ENCODE measurements at places on chromosomes 4 and X.
A peak's percentile ranks its signal among the peaks of the same experiment; 100 is the strongest.

GRCh38 chr4:87100168-87100567 lies 120.2 kb downstream of the KLHL8 start:
- DNase-seq, result no peak

GRCh38 chr4:95093936-95094929 lies 336.5 kb downstream of the BMPR1B start:
- no peak for DNase-seq

DNA sequence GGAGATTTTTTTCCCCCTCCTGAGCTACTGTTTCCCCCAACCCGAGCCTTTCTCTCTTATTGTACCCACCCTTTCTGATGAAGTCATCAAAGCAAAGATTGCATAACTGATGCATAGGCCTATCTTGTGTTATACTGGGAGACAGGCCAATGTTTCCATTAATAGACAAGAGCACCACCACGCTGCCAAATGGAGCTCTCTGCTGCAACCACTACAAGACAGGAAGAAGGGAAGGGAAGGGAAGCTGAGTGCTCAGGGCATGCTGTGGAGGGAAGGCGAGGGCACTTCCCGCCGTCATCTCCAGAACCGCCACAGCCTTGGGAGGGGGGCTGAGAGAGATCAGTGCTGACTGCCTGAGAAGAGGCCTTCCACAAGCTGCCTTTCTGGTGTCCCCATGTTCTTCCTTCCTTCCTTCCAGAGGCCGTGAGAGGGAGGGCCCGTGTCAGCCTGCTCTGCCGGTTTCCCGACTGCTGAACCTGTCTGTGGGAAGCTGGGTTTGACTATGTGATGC lies 75.0 kb downstream of the MGST2 start:
- DNase-seq, result peak; percentile 52

DNA sequence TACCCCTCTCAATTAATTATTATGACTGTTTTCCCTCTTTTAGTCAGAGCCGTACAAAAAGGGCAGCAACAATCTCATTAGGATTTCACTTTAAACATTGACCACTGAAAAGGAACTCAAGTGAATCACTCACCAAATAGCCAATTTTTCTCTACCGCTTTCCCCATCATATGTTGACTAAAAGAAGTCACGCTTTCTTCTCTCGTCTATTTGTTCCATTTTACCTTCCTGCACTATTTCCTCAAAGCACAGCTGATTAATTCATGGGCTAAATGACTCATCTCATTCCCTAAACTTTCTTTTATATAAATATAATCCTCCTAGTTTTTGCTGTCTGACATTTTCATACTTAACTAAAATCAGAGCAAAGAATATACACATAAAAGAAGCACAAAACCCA lies 8.2 kb downstream of the MID1 start:
- DNase-seq, result no peak

DNA sequence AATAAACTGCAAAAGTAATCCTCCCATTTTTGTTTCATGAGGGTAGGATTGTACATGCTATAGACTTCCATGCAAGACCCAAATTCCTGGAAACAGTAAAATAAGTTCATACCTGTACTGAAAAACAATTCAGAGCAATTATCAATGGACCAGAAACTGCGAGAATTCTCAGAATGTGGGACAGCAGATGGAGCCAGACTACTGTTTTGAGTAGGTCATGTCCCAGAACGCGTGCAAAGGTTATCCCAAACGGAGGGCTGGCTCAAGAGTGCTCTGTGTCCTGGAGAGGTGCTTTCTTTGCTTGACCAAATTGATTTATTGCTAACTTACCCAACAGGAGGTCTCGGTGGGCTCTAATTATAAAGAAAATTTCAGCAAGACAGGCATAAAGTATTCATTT lies 1.7 kb upstream of the MAGEH1 start:
- DNase-seq, result no peak

- DNase-seq, result no peak
These were observed 14.7 kb upstream of the SPATA4 start for GRCh38 chr4:176210101-176210500.

- no peak for DNase-seq
These were observed 227.3 kb downstream of the KDR start for GRCh38 chr4:54898056-54898562.

GRCh38 chr4:76083386-76083988 lies 9.0 kb downstream of the ART3 start:
- DNase-seq, result no peak

- no peak for DNase-seq
These were observed 346.4 kb upstream of the PRKX start for GRCh38 chrX:4059893-4060292.

GRCh38 chr4:105120626-105121025 lies 26.1 kb upstream of the TET2 start:
- no peak for DNase-seq

GRCh38 chrX:54641530-54641929 lies 111.5 kb downstream of the GNL3L start:
- DNase-seq, result no peak

DNA sequence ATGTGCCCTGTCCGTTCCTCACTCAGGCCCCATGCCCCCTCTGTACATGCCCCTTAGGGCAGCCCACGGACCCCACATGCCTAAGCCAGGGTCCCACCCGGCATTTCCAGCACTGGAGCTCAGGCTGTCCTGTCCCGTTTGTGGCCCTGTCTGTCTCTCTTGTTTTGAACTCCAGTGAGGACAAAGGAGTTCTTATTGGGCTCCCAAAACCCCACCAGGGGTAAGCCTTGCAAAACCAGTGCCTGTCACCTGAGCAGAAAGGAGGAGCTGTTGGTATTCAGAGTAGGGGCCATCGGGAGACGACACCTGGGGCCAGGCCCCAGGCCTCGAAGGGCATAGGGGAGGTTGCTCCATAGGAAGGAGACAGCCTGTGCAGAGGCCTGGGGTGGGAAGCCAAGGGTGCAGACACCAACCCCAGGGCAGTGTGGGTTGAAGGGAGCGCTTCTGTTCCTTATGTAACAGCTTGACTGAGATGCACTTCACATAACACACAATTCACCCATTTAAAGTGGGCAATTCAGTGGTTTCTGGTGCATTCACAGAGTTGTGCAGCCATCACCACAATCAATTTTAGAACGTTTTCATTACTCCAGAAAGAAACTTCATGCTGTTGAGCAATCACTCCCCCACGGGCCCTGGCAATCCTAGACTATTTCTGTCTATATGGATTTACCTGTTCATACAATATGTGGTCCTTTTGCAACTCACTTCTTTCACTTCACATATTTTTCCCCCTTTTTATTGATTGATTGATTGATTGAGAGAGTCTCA lies 31.7 kb downstream of the MAN2B2 start:
- DNase-seq, result no peak

DNA sequence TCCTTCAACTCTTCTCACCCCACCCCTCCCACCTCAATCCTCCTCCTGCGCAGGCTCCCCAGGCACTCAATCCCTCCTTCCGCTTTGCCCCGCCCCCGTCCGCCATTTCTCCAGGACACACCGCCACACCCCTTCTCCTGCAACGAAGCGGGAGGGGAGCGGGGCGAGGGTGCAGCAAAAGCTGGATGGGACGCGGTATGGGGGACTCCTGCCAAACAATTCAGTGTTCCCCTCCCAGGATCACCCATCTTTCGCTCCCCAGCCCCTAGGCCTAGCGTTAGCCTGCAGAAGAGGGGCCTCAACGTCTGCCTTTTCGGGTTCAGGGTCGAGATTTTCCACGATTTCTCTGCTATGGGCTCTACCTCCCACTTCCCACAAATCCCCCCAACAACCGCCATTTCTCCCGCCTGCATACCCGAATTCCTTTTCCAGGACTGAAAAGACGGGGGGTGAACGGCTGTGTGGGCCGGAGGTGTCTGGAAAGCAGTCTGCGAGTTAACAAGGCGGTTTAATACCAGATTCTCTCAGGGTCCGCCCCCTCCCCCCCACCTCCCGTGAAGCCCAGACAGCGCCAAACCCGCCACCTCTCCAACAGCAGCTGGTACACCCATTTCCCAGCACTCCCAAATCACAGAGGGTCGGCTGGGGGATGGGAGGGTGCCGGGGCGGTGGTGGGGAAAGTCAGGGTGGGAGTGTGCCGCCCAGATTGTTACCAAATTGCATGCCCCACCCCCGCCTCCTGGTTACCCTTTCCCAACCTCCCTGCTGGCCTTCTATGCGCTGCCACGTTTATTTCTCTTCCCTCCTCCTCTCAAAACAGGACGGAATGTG lies 774 bp downstream of the ARMCX2 start:
- DNase-seq, result peak; percentile 71

GRCh38 chr4:53366301-53366716 lies 448 bp upstream of the SCFD2 start:
- no peak for DNase-seq

DNA sequence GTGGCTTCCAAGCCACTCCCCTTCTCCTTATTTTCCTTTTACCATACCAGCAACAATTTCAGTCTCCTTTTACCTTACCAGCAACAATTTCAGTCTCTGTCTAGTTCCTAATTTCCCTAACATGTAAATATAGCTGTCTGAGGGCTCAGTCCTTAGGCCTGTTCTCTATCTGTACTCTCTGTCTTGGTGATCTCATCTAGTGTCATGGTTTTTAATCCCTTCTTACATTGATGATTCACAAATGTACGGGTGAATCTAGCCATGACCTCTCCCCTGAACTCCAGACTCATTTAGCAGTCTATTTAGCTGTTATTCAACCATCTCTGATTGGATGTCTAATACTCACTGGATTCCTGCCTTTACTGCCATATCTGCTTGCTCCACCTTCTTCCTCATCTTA lies 7.2 kb downstream of the IL15 start:
- DNase-seq, result no peak

GRCh38 chr4:141636082-141636770 lies at the start of gene IL15:
Gene IL15, plus strand, starts transcription at chr4:141636583. Its CDS starts 82,882 bp downstream, at chr4:141719465.
- DNase-seq, result peak; percentile 33

DNA sequence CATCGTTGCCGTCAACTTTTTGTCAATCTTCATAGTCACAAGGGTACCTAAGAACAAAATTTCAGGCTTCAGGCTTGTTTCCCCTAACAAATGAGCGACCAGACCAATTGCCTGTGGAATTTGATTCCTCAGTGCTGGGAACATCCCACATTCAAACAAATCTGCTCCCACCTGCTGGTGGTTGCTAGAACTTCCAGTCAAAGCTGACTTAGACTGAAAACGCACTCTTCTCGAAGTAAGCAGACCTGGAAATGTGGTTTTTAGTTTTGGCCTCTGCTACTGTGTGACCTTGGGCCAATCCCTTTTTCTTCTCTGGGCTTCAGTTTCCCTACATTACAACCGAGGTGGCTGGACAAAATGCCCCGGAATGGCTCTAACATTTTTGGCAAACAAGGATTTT lies 1.8 kb upstream of the GABRQ start:
- DNase-seq, result peak; percentile 33

DNA sequence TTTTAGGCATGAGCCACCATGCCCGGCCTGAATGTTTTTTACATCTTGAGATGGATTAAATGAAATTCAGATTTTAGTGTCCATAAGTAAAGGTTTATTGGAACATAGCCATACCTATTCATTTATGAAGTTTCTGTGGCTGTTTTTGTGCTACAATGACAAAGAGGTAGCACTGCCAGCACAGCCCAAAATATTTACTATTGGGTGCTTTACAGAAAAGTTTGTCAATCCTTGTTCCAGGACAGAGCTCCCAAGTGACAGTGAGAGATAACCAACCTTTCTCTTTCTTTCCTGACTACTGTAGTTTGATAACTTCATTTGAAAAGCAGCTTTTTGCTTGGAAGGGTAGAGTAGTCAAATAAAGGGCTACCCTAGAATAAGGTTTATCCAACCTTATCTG lies 116.2 kb downstream of the CAMK2D start:
- no peak for DNase-seq

- DNase-seq, result no peak
These were observed 35.1 kb downstream of the EPHA5 start for GRCh38 chr4:65635051-65635821.

DNA sequence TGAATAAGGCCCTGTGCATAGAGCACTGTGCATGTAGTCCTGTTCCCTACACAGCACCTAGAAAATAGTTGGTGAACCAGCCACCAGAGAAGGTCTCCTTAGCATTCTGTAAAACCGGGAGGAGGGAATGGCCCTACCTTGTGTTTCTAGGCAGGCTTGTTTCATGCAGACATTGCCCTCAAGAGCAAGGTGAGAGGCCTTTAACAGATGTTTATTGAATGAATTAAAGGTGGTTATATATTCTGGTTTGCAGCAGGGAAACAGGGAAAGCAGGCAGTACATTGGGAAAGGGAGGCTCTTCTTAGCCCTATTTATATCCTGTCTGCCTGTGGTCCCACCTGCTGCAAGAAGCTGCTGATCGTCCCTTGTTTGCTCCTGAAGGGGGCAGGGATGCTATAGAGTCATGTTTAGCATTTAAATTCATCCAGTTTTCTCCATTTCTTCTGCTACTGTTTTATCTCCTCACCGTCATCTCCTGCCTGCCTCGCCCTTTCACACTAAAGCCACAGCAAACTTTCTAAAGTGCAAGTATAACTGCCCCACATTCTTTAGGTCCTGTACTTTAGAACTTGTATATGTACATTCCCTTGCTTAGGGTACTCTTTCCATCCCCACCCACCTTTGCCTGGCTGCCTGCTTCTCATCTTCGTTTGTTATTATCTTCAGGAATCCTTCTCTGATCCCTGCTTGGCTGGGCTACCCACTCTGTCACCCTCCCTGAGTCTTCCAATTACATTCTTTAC lies 60.3 kb downstream of the EGF start:
- DNase-seq, result no peak

DNA sequence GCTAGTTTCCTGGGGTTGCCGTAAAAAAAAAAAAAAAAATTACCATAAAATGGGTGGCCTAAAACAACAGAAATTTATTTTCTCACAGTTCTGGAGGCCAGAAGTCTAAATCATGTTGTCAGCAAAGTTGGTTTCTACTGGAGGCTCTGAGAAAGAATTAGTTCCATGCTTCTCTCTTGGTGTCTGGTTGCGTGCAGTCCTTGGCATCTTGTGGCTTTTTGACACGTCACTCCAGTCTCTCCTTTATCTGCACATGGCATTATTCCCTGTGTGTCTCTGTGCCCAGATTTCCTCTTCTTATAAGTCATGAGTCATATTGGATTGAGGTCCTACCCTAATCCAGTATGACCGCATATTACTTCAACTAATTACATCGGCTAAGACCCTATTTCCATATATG lies 38.7 kb downstream of the SPATA4 start:
- no peak for DNase-seq

DNA sequence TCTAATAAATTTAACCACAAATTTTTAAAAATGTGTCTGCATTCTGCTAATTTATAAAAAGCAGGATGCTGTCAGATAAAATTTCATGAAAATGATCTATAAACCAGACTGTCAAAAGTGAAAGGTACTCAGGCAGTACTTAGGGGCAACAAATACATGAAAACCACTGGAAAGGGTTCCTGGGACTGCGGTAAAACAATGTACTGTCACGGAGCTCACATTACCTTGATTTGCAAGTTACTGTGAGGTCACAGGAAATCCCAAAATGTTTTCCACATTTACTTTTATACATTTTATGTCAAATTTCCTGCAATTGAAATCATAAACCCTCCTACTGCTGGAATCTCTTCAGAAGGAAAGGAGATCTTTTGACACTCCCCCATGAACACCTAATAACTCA lies 45.3 kb downstream of the SHISA3 start:
- DNase-seq, result no peak

- no peak for DNase-seq
These were observed 5.3 kb downstream of the RS1 start for GRCh38 chrX:18666614-18667013.
